Activated CD4-positive, alpha-beta T cell treated with anti-CD3 and anti-CD28 coated beads, Interleukin-2, amount 10 ng/mL, durations not matched to agents 24 days and 14 days (primary cell): ENCODE measurements at places on chromosomes 12 and 14. TPM values are rescaled to one million over a fixed set of nuclear protein-coding genes. Genes with fewer than 3 reads are reported as not detected.
A peak's percentile ranks its signal among the peaks of the same experiment; 100 is the strongest.

GRCh38 chr12:88952562-88952942 lies 372.3 kb upstream of the KITLG start:
- H3K36me3 ChIP-seq, result no peaks in the 10 kb centered on the region
- H3K4me3 ChIP-seq, result no peak overlapping the region
- DNase-seq, result no peak
- peaks cover 2% of the 10 kb centered on the region for H3K27me3 ChIP-seq
- no peaks in the 10 kb centered on the region for H3K4me1 ChIP-seq

DNA sequence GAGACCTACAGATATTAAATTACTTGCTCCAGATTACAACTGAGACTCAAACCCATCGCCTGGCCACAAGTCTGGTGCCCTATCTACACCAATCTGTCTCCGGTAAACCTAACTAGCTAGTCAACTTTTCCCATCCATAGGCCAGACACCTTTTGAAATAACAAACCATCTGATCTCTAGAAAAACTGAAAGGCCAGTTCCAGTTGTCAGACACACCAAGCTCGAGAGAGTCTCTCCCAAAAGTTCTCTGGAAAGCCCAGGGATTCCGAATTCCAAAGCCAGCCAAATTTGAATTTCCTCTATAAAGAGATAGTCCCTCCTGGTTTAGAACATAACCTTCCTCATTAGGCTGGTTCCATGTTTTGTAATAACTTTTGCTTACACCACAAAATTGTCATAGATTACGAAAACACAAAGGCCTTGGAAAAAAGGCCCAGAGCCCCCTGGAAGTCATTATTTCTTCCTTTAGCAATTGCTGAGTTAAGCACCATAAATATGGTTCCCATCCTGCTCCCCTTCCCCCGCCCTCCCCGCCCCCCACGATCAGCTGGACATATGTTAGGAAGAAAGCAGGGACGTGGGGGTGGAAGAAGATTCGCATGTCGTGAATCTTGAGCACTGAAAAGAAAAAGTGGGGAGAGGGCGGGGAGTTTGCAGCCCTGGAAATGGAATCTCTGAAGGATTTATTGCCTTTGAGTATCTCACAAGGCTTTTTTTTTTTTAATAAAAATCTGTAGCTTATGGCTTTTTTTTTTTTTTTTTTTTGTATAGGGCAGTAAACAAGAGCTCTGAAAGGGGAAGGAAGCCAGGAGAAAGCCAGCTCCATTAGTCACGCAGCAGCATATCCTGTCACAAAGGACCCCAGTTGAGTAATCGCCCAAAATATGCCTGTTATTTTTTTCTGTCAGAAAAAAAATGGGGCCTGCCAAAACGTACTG lies 110.4 kb downstream of the ZFP36L1 start:
- H3K4me3 ChIP-seq, result peak overlapping the region; percentile 53
- peak; percentile 67 for DNase-seq
- H3K36me3 ChIP-seq, result no peaks in the 10 kb centered on the region
- no peaks in the 10 kb centered on the region for H3K27me3 ChIP-seq

- H3K4me1 ChIP-seq, result no peaks in the 10 kb centered on the region
- DNase-seq, result no peak
- no peaks in the 10 kb centered on the region for H3K36me3 ChIP-seq
- no peak overlapping the region for H3K4me3 ChIP-seq
These were observed 7.6 kb upstream of the ATP5MC2 start for GRCh38 chr12:53683494-53683893.

GRCh38 chr14:87944987-87945604 lies 47.9 kb downstream of the GALC start:
- peak; percentile 61 for DNase-seq
- no peak overlapping the region for H3K27ac ChIP-seq
- no peaks in the 10 kb centered on the region for H3K4me1 ChIP-seq
- H3K4me3 ChIP-seq, result no peak overlapping the region

DNA sequence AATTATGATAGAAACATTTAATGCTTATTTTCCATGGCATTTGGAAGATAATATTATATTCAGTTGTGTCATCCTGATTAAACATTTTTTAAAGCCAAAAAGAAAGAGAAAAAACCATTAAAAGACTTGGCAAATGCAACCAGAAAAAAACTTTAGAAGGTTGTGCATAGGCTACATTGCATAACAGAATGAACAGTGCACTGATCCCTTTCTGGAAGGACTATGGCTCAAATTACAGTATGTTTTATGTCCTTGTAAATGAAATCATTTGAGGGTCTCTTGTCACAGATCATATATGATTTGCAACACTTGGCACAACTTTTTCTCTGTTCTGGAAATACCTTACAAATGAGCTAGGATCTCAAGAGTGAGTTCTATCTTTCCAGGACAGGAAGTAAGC lies 275.2 kb upstream of the FLRT2 start:
- no peak for DNase-seq
- no peaks in the 10 kb centered on the region for H3K36me3 ChIP-seq
- no peaks in the 10 kb centered on the region for H3K27me3 ChIP-seq
- no peak overlapping the region for H3K4me3 ChIP-seq
- H3K4me1 ChIP-seq, result no peaks in the 10 kb centered on the region
- H3K27ac ChIP-seq, result no peak overlapping the region

GRCh38 chr12:123919980-123920360 lies 52.7 kb downstream of the CCDC92 start:
- no peak for DNase-seq
- H3K36me3 ChIP-seq, result no peaks in the 10 kb centered on the region
- no peak overlapping the region for H3K4me3 ChIP-seq

- H3K27me3 ChIP-seq, result peaks cover 67% of the 10 kb centered on the region
- peaks cover 9% of the 10 kb centered on the region for H3K4me1 ChIP-seq
- no peak overlapping the region for H3K27ac ChIP-seq
- no peak overlapping the region for H3K4me3 ChIP-seq
- H3K36me3 ChIP-seq, result peaks cover 3% of the 10 kb centered on the region
These were observed 66.6 kb downstream of the FBXL14 start for GRCh38 chr12:1527789-1528188.

DNA sequence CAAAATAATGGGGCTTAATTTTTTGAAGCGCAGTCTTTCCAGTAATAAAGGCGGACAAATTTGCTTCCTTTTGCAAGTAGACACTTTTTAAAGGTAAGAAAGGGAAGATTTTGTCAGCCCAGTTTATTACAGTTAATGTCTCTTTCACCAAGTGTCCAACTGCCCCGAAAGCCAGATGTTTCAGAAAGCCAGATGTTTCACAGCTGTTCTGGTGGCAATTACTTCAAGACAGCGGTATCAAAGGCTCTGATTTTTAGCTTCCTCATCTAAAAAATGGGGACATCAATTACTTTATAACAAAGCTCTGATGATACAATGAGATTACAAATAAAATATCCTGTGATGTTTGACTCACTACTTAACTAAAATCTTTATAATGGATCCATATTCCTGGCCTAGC lies 1.0 kb downstream of the WBP11 start:
- no peaks in the 10 kb centered on the region for H3K27me3 ChIP-seq
- DNase-seq, result no peak
- H3K4me1 ChIP-seq, result peaks cover 25% of the 10 kb centered on the region
- no peak overlapping the region for H3K4me3 ChIP-seq
- peaks cover 29% of the 10 kb centered on the region for H3K36me3 ChIP-seq

- no peak for DNase-seq
- H3K4me1 ChIP-seq, result no peaks in the 10 kb centered on the region
- H3K36me3 ChIP-seq, result no peaks in the 10 kb centered on the region
- no peak overlapping the region for H3K4me3 ChIP-seq
These were observed 430.0 kb upstream of the SOX5 start for GRCh38 chr12:24379433-24379832.

DNA sequence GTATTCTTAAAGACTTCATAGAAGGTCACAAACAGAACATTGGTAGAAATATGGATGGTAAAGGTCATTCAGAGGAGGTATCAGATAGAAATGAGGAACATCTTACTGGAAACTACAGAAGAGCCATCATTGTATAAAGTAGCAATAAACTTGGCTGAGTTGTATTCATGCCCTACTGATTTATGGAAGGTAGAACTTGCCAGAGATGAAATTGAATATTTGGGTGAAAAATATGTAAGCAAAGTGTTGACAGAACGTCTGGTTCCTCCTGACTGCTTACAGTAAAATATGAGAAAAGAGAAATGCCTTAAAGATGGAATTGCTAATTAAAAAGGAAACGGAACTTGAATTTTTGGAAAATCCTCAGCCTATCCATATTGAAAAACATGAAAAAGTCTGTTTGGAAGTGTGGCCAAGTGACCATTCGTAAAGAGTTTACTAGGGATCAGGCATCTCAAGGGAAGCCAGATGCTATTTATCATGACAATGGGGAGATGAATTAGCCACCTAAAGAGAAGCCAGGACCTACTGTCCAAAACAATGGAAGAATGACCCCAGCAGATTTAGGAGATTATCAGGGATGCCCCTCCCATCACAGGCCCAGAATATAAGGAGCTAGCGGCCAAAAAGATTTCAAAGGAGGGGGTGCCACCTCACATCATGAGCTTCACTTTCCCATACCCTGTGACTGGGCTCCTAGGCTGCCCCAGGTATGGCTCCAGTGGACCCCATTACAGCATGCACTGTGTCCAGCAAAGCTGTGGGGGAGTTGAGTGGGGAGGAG lies 189.3 kb downstream of the ITPR2 start:
- H3K27me3 ChIP-seq, result no peaks in the 10 kb centered on the region
- no peak overlapping the region for H3K4me3 ChIP-seq
- no peak overlapping the region for H3K27ac ChIP-seq
- no peak for DNase-seq
- peaks cover 25% of the 10 kb centered on the region for H3K36me3 ChIP-seq

NTN4 gene
- total RNA-seq, result not detected in 2 replicates

CELA1 gene
- total RNA-seq, result not detected in 2 replicates
